ENCODE measurements at places on chromosomes 12 and 14.

- DNase-seq, result no peak
Measured at GRCh38 chr12:90979951-90980350, 24.8 kb downstream of the EPYC start.

GRCh38 chr14:71648725-71649124 is 283.5 kb upstream of the RGS6 start:
- no peak for DNase-seq

- no peak for DNase-seq
Measured at GRCh38 chr12:27968972-27969623, 3.4 kb downstream of the PTHLH start.

DNA sequence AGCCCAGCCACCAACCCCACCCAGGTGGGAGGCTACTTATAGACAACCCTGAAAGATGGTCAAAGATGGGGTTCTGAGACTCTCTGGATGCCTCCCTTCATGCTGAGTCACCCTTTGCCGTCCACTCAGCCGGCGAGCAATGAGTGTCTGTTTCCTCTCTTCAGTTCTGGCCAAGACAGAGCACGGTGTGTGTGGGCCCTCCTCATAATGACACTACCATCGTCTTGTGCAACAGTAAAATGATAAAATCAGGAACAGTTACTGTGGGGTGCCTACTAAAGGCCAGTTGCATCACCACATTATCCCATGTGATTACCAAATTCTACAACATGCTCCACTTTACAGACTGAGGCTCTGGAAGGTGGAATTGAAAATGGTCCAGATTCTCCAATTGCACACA is 7.0 kb upstream of the BDKRB1 start:
- no peak for DNase-seq

GRCh38 chr12:108484431-108484830 is 30.6 kb upstream of the FICD start:
- no peak for DNase-seq

DNA sequence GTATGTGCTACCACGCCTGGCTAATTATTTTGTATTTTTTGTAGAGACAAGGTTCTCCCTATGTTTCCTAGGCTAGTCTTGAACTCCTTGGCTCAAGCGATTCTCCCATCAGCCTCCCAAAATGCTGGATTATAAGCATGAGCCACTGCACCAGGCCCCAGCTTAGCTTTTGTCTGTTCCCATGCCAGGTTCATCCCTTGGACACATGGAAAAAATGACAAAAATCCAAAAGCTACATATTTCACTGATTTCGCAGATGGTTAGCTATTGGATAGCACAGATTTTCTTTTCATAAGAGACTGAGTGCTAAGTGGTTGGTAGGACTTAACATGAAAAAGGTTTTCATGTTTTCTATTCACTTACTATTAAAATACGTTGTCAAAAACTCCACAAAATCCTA is 286.6 kb upstream of the KITLG start:
- DNase-seq, result no peak

DNA sequence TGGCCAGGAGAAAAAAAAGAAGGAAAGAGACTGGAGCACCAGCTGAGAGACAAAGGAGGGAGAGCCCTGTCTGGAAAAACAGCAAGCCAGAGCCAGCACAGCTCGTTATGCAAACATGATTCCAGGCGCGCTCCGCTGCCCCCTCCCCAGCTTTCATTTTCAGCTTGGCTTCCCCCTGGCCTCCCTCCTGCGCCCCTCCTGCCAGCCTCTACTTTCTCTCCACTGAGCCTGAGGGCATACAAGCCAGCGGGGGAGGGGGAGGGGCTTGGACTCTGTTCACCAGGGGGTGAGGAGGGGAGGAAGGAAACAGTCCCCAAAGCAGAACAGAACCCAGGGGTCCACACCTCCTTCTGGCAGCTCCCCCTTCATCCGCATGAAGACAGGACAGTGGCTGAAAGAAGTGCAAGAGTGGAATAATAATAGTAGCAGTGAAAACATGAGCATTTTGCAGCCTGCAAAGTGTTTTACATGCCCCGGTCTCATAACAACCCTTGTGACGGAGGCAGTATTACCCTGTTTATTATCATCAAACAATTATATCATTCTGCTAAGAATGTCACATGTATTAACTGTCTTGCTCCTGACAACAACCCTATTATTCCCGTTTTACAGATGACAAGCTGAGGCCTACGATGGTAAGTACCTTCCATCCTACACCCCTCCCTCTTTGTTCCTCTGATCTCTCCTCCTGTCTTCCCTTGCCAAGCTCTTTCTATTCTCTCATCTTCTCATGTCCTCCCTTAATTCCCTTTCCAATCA is 24.2 kb downstream of the SMUG1 start:
- no peak for DNase-seq

DNA sequence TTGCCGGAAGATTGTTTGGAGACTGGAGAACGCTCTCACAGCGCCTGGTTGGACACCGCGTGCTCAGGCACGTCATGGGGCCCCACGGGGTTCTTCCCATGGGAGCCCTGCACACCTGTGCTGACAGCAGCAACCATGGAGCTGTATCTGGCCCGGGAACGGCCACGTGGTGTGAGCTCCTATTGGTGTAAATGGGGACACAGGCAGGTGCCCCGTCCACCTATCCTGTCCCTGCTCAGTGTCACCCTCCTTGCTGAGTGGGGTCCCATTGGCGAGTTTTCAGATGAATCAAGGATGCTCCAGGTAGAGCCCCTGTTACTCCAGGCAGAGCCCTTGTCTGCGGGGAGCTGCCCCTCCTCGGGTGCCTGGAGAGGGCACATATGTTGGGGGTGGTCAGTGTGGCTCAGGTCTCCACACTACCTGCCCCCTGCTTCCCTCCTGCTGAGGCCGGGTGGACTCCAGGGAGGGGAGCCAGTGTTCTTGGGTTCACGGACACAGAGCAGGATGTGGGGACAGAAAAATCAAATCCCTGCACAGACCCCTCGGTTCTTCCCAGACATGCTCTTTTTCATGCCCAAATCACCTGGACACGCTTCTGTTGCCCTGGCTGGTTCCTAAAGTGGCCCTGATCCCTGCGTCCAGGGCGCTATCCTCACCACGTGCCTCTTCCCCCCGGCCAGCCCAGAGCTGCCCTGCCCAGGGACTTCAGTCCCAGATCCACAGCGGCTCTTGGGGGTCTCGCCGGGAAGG is 250.1 kb downstream of the ADGRD1 start:
- DNase-seq, result no peak

DNA sequence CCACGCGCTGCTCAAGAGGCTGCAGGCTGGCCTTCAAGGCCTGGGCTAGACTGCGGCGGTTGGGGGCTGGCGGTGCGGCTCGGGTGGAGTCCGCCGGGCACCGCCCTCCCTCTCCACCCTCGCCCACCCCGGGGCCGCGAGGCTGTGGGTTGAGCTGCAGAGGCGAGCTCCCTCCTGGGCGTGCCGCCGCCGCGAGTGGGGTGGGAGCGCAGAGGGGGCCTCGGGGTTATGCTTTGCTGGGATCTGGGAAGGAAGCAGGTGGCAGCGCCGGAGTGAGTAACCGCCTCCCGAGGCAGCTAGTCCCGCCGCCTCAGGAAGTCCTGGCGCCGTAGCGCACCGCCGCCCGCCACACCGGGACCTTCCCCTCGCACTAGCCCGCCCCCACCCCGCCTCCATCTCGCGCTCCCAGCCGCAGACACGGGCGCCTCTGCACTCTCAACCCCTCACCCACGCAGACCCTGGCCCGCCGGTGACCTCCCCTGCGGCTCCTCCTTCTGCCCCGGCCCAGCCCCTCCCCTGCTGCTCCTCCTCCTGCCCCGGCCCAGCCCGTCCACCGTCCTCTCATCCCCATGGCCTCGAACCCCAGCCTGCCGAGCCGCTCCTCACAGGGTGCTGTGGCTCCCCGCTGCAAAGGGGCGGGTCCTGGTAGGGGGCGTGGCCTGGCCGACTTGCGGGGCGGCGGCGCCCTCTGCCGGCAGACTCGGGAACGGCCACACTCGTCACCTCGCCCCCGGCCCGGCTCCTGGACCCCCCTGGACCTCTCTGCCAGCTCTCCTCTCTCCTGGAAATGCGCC is 16.6 kb downstream of the TAMALIN start:
- no peak for DNase-seq

- peak; percentile 82 for DNase-seq
Measured at GRCh38 chr14:37195327-37195726, 2.4 kb upstream of the MIPOL1 start.

DNA sequence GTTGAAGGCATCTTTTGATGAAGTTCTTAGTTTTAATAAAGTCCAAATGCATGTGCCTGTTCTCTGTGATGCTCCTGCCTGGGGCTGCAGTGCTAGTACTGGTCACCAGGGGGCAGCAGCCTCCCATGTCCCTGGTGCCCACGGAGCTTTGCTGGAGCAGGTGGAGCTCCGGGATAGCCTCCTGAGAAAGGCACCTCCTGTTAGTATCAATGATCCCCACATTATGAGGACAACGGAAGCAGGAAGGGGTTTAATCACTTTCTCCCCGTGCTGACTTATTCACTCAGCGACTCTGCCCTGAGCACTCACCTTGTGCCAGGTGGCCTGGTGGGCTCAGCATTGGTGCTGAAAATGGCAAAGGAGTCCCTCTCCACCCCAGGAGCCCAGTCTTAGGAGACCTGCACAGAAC is 123.0 kb upstream of the PZP start:
- DNase-seq, result no peak

- DNase-seq, result no peak
Measured at GRCh38 chr12:52645120-52645761, 6.8 kb downstream of the KRT2 start.

DNA sequence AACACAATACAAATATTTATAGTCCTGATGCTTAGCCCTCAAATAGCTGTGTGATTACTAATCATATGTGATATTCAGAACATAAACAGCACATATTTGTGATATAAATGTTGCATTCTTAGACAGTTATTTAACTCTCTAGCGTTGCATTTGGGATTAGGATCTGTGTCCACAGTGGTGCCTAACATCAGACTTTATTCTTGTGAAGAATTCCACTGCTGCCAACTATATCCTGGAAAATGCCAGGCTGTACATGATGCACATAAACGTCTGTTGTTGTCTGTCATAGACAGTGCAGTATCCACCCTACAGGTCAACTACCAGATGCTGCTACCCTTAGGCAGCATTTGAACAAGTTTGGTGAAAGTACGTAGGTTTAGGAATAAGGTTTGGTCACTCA is 39.0 kb downstream of the SLC38A4 start:
- peak; percentile 24 for DNase-seq

GRCh38 chr12:85441741-85442140 is 161.7 kb downstream of the ALX1 start:
- no peak for DNase-seq

- no peak for DNase-seq
Measured at GRCh38 chr12:132604668-132605441, 5.5 kb downstream of the LRCOL1 start.

- no peak for DNase-seq
Measured at GRCh38 chr14:34137001-34137745, 186.3 kb upstream of the EGLN3 start.

- no peak for DNase-seq
Measured at GRCh38 chr12:89453121-89453978, 71.2 kb downstream of the GALNT4 start.

DNA sequence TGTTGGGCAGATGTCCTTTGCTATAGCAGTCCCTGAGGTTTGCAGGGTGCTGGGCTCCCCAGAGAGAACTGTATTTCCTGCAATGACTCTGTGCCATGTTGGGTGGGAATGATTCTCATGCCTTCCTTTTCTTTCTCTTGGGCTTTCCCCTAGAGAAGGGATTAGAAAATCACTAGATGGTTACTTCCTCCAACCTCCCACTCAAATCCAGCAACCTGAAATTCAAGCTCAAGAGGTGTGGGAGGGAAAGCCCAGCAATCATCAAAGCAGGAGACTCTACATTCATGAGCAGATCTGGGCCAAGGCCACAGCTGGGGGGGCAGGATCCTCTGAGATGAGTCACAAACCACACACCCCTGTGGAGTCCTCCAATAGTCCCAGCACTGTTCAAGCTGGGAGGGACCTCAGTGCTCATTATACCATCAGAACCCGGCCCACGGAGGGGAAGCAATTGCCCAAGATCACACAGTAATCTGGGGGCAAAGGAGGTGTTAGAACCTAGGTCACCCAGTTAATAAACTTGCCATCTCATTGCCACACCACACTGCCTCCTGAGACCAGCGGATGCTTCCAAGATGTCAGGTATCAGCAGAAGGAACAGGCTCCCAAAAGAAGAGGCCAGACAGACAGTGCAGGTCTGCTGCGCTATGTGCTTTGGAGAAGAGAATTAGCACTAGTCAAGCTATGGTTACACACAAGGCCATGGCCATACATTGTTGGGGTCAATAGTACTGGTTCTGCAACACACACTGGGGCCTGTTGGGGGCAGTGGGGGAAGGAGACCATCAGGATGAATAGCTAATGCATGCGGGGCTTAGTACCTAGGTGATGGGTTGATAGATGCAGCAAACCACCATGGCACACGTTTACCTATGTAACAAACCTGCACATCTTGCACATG is 65.7 kb downstream of the TTC9 start:
- DNase-seq, result peak; percentile 83

- no peak for DNase-seq
Measured at GRCh38 chr14:31205681-31206535, 1.7 kb downstream of the HECTD1 start.

DNA sequence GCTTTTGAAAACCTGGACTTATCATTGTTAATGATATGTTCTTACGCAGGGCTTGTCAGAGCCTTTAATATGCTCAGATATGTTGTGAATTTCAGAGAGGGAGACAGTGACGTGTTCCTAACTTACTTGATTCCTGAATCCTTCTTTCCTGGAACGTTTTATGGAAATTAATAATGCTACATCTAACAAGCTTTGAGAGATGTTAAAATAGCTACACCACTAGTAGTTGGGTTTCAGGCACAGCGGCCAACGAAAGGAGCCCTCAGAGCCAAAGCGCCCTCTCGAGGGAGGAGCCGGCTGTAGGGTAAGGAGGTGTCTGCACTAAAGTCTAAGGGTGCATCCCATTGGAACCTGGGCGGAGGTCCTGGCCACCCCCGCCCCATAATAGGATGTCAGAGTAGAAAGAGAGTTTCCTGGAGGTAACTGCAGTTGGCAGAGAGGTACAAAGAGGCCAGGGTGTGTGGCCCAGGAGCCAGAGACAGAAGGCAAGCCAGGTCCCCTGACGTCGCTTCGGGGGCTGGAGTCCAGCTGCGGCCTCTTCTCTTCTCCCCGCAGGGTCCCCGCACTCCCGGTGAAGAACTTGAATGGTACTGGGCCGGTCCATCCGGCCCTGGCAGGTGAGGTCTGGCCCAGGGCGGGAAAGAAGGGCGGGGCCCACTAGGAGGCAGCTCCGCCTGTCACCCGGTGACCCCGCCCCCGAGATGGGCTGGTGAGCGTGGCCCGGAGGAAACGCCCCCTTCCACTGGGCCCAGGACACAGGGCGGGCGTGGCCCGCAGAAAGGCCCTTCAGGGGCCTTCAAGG is 36.3 kb downstream of the DTX1 start:
- no peak for DNase-seq

DNA sequence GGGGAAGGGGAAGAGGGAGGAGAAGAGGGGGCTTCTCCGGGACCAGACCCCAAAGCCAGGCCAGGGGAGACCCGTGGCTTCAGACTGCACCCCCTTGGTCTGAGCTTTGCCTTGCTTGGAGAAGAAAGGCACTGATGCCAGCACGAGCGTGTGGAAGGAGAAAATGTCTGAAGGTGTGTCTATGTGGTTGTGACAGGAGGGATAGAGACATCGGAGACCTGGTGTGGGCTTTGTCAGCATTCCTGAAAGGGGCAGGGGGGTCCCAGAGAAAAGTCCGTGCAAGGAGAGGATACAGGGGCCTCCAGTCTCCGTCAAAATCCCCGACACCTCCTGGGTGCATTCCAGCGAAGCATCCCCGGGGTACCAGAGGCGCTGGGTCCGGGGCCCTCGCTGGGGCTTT is 139.0 kb upstream of the LHX5 start:
- no peak for DNase-seq

- DNase-seq, result peak; percentile 29
Measured at GRCh38 chr12:124786061-124786964, 77.4 kb downstream of the SCARB1 start.

GRCh38 chr12:102540815-102541385 is 60.5 kb upstream of the IGF1 start:
- no peak for DNase-seq

All from epithelial cell of prostate (primary cell).